Dermis blood vessel endothelial cell (primary cell): ENCODE measurements at places on chromosomes 2 and 18. TPM values are rescaled to one million over a fixed set of nuclear protein-coding genes. Genes with fewer than 3 reads are reported as not detected.

The EMILIN1 gene
- 33.7 and 41.9 TPM in 2 replicates for total RNA-seq

The LYPD6 gene
- total RNA-seq: 9.4 and 14.1 TPM in 2 replicates

The SDC1 gene
- 1.4 and 1.7 TPM in 2 replicates for total RNA-seq

The FMNL2 gene
- total RNA-seq: 44.4 and 60.6 TPM in 2 replicates

The LRRFIP1 gene
- total RNA-seq: 198 and 305 TPM in 2 replicates

The RAB6C gene
- under 0.01 TPM in 1 of 2 replicates, not detected in the other for total RNA-seq

The KLHL41 gene
- total RNA-seq: 0.09 and 0.34 TPM in 2 replicates

The ASB1 gene
- total RNA-seq: 8.5 and 24.3 TPM in 2 replicates

The SCN2A gene
- under 0.01 TPM in 2 replicates for total RNA-seq

The SERPINB13 gene
- total RNA-seq: not detected in 2 replicates

The ERFE gene
- 0.34 and 0.47 TPM in 2 replicates for total RNA-seq

The KIF1A gene
- 0.05 TPM in 1 of 2 replicates, not detected in the other for total RNA-seq

The HAAO gene
- total RNA-seq: not detected in 2 replicates

The LYG1 gene
- 0.28 and 1.2 TPM in 2 replicates for total RNA-seq

The FEV gene
- not detected in 2 replicates for total RNA-seq

The HOXD10 gene
- total RNA-seq: 7.7 and 15.2 TPM in 2 replicates

The PSD4 gene
- 0.34 and 0.79 TPM in 2 replicates for total RNA-seq

The GAL3ST2 gene
- total RNA-seq: not detected in 2 replicates

The ERBB4 gene
- 0.14 and 0.17 TPM in 2 replicates for total RNA-seq

The ACVR1C gene
- 0.17 TPM in 1 of 2 replicates, not detected in the other for total RNA-seq

The ALPG gene
- 0.05 TPM in 1 of 2 replicates, not detected in the other for total RNA-seq

The STPG4 gene
- 0.14 TPM in 1 of 2 replicates, not detected in the other for total RNA-seq

The RAB31 gene
- total RNA-seq: 27.2 and 44.3 TPM in 2 replicates

The SLC20A1 gene
- 31.1 and 75.5 TPM in 2 replicates for total RNA-seq

The TCF23 gene
- total RNA-seq: not detected in 2 replicates

The LCT gene
- under 0.01 TPM in 1 of 2 replicates, not detected in the other for total RNA-seq

The FOSL2 gene
- 58.4 and 59.1 TPM in 2 replicates for total RNA-seq

The COL5A2 gene
- 72.6 and 87.1 TPM in 2 replicates for total RNA-seq
